ENCODE measurements at places on chromosomes 16 and 17.

- DNase-seq, result no peak
Measured at GRCh38 chr17:57352665-57353175, 96.4 kb downstream of the MSI2 start.

DNA sequence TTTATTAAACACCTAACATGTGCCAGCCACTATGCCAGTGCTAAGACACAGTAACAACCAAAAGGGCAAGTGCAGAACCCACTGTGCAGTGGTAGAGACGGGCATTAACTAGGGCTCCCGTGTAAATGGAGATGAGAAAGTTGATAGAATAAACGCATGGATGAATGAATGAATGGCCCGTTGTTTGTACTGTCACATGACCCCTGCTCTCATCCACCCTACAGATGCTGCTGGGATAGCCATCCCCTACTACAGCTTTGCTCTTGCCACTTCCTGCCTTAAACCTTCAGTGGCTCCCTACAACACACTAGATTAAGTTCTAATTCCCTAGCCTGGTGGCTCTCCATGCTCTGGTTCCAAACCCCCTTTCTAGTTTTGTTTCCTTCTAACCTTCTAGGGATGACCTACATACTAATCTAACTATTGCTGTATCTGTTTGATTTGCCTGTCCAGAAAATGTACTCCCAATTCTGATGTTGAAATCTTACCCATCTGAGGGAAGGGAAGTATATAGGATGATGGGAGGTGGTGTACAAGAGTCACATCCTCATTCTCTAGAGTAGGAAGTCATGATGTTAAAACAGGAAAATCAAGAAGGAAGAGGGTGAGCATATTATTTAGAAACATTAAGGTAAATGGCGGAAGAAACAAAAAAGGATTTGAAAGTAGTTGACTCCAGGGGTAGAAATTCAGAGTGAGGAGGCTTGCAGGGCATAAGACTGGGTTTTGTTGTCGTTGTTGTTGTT lies 11.4 kb upstream of the TNRC6C start:
- no peak for DNase-seq

DNA sequence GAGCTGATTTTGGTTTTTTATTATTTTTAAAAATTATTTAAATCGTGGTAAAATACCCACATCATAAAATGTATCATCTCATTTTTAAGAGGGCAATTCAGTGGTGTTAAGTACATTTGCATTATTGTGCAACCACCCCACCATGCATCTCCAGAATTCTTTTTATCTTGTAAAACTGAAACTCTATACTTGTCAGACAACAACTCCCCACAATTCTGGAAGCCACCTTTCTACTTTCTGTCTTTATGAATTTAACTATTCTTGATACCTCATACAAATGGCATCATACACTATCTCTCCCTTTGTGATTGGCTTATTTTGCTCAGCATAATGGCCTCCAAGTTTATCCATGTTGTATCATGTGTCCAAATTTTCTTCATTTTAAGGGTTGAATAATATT lies 97.9 kb downstream of the HS3ST3B1 start:
- no peak for DNase-seq

- DNase-seq, result no peak
Measured at GRCh38 chr17:82330322-82331239, 3.0 kb downstream of the SECTM1 start.

- no peak for DNase-seq
Measured at GRCh38 chr16:27224271-27224737, 21.0 kb downstream of the KDM8 start.

DNA sequence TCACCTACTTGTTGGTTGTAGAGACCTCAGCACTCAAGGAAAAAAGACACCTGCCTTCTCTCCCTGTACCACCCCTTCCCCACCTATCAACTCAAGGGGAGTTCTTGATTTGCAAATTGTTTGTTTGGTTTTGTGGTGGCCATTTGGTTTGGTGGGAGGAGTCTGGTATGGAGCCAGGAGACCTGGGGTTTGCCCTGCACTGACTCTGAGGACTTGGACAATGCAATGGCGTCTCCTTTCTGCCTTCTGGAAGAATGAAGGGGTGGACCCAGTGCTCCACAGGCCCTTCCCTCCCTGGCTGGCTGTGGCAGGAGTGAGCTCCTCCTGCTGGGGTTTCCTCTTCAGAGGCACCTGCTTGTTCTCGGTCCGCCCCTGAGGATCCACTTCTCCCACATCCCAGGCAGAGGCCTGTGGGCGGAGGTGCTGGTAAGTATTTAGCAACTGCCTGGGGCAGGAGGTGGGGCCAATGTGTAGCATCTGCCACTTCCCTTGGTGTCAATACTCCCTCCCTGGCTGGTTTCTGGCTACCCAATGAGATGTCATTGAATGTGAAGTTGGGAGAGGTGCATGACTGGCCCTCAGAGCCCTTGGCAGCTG lies 164.5 kb downstream of the NTN1 start:
- DNase-seq, result no peak

GRCh38 chr17:8044819-8045810 lies 6.3 kb downstream of the ALOX15B start:
- DNase-seq, result no peak

DNA sequence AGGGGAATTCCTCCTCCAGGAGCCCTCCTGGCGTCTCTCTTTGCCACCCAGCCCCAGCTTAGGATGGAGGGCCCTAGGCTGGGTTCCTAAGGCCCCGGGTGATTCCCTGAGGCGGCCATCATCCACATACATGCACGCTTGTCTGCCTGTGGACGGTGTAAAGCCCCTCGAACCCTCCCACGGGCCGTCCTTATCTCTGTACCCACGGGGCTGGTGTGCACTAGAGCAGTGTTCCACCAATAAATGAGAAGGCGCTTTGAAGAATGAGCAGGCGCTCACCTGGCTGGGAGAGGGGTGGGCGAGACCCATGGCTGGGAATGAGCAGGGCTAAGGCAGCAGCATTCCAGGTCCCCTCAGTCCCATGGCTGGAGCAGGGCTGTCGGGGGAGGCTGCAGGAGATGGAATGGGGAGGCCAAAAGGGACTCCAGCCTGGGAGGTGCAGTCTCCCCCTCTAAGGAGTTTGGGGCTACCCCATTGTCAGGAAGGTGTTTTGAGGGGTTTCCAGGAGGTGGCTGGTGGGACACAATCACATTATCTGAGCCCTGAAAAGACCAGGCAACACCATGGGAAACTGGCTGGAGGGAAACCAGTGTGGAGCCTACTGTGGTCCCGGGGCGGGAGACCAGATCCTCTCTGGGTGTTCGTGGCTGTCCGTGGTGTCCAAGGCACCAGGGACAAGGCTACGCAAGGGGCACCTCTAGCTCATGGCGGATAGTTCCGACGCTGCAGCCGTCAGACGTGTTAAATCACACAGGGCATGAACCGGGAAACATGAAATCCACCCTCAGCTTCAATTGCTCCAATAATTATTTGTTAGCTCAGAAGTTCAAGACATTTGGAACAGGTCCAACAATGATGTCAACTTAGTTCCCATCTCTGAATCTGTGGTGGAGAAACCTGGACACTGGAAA lies 87.5 kb upstream of the DNAH17 start:
- no peak for DNase-seq

DNA sequence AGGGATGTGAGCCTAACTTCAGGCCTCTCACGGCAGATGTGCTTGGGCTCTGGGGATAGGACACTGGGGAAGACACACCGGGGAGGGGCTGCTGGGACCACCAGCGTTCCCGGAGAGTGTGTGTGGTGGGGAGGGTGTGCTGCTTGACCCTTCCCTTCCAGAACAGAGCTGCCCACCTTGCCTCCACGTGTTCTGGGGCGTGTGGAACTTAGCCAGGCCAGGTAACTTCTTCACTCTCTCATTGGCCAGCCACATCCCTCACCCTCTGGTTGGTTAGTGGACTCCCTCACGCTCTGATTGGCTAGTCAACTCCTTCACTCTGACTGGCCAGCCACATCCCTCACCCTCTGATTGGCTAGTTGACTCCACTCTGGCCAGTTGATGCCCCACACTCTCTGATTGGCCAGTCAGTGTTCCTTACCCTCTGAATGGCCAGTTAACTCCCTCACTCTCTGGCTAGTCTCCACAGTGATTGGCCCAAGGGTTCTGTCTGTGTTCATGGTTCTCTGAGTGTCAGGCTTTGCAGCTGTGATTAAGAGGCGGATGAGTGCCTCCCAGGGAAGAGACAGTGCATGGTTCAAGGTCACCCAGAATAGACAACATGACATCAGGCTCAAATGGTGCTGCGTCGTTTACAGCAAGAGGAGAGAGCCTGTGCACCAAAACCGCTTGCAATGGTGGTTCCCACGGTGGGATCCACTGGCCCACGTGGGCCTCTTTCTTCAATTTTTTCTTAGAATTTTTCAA lies 10.0 kb downstream of the TMEM235 start:
- DNase-seq, result no peak

GRCh38 chr17:3890878-3891219 lies 2.0 kb downstream of the CAMKK1 start:
- no peak for DNase-seq

DNA sequence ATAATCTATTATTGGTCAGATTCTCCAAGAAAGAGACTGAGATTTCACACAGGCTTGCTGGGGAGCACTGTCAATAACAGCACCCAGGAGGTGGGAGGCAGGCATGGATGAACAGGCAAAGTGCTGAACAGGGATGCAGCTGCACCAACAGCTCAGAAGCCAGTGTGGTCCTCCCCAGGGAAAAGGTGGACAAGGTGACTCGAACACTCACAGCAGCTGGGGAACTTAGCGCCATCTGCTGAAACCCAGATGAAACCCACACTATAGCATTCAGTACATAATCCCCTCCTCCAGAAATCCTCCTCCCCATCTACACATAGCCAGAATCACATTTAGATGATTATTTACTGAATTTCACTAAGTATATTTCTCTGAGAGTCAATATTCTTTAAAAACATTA lies 255.2 kb upstream of the WSB1 start:
- no peak for DNase-seq

GRCh38 chr16:73615071-73615940 lies 567.4 kb upstream of the ZFHX3 start:
- DNase-seq, result no peak

DNA sequence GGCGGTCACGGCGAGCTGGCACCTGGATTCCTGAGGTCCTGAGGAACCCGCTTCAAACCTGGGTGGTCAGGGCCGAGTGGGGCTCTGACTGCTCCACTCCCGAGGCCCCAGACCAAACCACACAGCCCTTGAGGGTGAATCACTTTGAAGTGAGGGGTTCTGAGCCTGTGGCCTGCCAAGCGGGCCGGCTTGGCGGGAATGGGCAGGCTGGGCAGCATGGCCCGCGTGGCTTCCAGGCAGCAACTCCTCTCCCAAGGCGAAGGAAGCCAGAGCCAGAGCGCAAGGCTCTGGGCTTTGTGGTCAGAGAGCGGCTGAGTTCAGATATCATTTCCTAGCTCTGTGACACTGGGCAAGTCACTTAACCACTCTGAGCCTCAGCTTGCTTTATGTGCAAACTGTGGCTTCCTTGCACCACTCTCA lies 42.7 kb downstream of the CMIP start:
- no peak for DNase-seq

- DNase-seq, result no peak
Measured at GRCh38 chr17:28961391-28961790, 10.1 kb upstream of the PHF12 start.

DNA sequence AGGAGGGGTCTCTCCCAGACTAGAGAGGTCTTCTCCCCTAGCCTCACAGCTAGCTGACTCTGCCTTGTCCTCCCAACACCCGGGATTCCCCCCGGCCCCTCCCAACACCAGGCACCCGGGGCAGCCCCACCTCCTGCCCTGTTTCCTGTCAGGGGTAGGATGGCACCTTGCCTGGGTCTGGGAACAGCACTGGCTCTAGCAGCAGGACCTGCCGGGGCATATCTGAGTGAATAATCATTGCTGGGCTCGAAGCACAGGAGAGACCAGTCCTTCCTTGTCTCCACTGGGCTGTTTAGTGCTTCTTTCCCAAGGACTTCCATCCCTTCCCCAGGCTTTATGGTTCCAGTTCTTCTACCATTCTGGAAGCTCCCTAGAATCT lies 25.7 kb downstream of the MINK1 start:
- DNase-seq, result no peak

DNA sequence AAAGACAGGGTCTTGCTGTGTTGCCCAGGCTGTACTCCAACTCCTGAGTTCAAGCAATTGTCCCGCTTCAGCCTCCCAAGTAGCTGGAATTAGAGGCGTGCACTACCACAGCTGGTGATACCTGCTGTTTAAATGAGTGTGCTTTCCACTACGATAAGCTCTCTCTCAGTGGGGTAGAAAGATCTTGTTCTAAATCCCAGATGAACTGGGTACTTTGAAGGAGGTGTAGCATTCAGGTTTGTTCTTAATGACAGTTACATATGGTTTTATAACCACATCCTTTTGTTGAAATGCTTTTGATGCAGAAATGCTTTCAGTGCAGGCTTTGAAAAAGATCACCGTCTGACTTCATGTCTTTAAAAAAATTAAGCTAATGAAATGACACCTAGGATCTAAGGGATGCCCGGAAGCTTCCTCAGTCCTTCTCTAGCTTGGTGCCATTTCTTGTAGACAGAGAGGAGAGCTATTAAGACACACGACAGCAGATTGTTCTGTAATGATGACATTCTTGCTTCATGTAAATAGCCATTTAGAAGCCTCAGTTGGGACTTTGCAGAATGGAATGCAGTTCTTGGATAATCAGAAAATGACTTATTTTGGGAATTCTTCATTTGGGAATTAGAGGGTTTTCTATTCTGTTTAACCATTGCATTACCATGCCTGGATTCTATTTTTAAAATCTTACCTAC lies 19.5 kb downstream of the PMM2 start:
- DNase-seq, result no peak

- no peak for DNase-seq
Measured at GRCh38 chr17:79988185-79988971, 47.3 kb downstream of the TBC1D16 start.

- no peak for DNase-seq
Measured at GRCh38 chr16:5639531-5639930, 541.9 kb upstream of the EEF2KMT start.

DNA sequence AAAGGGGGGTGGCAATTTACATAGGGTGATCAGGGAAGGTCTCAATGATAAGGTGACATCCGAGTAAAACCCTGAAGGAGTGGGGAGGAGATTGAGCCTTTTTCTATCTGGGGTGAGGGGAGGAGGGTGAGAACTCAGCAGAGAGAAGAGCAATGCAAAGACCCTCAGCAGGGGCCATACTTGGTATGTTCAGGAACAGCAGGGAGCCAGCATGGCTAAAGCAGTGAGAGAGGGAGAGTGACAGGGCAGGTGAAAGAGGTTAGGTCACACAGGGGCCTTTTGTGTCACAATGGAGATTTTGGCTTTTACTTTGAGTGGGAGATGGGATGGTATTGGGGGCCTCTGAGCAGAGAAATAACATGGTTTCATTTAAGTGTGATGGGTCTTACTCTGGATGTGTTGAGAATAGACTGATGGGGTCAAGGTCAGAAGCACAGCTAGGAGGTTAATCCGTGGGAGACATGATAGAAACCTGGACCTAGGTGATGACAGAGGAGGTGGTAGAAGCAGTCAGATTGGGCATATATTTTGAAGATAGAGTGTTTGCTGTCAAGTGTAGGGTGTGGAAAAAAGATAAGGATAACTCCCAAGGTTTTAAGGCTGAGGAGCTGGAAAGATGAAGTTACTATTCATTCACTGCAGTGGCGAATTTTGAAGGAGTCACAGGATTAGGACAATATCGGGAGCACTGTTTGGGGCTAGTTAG lies 6.2 kb downstream of the SP2 start:
- no peak for DNase-seq
